ENCODE measurements at places on chromosomes 3 and 15. TPM values are rescaled to one million over a fixed set of nuclear protein-coding genes. Genes with fewer than 3 reads are reported as not detected.

THSD4 gene
- 63.7 TPM for total RNA-seq

SRGAP3 gene
- 3.1 TPM for total RNA-seq

RCN2 gene
- total RNA-seq = 57.0 TPM

RARB gene
- total RNA-seq = 44.8 TPM

TTLL13 gene
- not detected for total RNA-seq

GHRL gene
- total RNA-seq = 0.25 TPM

FGF12 gene
- 0.22 TPM for total RNA-seq

BCL6 gene
- total RNA-seq = 17.0 TPM

ARGFX gene
- total RNA-seq = not detected

NAA50 gene
- total RNA-seq = 299 TPM

TNFSF10 gene
- total RNA-seq = 2.0 TPM

UNC13C gene
- total RNA-seq = not detected

GRIP2 gene
- 0.37 TPM for total RNA-seq

CHRNB4 gene
- total RNA-seq = not detected

TMEM89 gene
- not detected for total RNA-seq

GPR176 gene
- total RNA-seq = 135 TPM

COX5A gene
- 34.6 TPM for total RNA-seq

CLRN1 gene
- total RNA-seq = not detected

SPINK8 gene
- not detected for total RNA-seq
